ENCODE measurements at places on chromosomes 3 and 15.
A peak's percentile ranks its signal among the peaks of the same experiment; 100 is the strongest.

GRCh38 chr3:134201201-134202130 lies 49.2 kb downstream of the RYK start:
- DNase-seq: no peak

GRCh38 chr3:194139071-194139813 lies 3.3 kb downstream of the HES1 start:
- peak; percentile 48 for DNase-seq

DNA sequence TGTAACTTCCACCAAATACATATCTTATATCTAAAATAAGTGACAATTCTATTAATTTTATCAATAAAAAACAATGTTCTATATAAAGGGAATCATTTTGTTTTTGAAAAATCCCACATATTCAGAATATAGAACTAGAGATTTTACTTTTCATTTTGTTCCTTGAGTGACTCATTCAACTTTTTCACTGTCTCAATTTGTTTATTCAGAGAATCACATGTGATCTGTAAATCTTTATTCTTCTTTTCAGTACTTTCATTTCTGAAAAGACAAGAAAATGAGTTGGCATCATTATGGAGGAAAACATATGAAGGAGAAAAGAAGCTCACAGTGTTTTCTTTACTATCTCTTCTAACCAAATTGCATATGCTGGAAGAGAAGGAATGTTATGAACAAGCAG lies 35.0 kb downstream of the CIP2A start:
- DNase-seq: no peak

GRCh38 chr15:90015749-90016148 lies 14.6 kb downstream of the ZNF710 start:
- DNase-seq: no peak

DNA sequence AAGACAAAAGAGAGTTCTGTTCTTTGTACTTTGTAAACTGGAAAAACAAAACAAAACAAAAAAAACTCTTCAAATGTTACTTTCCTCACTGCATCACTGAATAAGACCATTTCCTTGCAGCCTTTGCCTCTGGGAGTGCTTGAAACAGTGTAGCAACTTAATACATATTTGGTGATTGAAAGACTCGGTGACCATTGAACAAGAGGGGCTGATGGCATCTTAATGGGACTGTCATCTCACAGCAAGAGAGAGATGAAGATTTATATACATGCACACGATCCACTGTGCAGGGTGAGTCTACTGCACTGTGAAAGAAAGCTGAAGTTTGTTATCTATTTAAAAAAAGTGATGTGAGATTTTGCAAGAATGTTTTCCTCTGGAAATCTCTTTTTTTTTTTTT lies 111.9 kb upstream of the KLHL25 start:
- no peak for DNase-seq

- no peak for DNase-seq
Observed at GRCh38 chr3:138846262-138846791, 11.6 kb upstream of the PIK3CB start.

DNA sequence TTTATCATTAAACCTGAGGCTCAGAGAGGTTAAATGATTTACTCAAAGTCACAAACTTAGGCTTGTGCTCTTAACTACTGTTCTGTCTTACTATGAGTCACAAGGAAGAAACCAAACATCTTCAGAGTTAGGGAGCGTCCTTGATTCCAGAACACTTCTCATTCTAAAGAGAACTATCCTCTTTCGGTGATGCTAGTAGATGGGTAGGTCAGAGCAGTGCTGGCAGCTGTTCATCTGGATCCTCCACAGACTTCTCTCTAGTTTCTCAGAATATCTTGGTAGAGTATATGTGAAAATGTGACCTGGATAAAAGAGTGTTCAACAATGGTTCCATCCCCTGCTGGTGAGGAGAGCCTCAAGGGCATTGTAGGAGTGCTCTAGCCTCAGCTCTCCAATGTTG lies 3.3 kb downstream of the ARL6IP5 start:
- no peak for DNase-seq

- no peak for DNase-seq
Observed at GRCh38 chr15:76418352-76419140, 82.0 kb downstream of the ISL2 start.

GRCh38 chr15:96254173-96254572 lies 76.3 kb upstream of the NR2F2 start:
- DNase-seq: no peak

DNA sequence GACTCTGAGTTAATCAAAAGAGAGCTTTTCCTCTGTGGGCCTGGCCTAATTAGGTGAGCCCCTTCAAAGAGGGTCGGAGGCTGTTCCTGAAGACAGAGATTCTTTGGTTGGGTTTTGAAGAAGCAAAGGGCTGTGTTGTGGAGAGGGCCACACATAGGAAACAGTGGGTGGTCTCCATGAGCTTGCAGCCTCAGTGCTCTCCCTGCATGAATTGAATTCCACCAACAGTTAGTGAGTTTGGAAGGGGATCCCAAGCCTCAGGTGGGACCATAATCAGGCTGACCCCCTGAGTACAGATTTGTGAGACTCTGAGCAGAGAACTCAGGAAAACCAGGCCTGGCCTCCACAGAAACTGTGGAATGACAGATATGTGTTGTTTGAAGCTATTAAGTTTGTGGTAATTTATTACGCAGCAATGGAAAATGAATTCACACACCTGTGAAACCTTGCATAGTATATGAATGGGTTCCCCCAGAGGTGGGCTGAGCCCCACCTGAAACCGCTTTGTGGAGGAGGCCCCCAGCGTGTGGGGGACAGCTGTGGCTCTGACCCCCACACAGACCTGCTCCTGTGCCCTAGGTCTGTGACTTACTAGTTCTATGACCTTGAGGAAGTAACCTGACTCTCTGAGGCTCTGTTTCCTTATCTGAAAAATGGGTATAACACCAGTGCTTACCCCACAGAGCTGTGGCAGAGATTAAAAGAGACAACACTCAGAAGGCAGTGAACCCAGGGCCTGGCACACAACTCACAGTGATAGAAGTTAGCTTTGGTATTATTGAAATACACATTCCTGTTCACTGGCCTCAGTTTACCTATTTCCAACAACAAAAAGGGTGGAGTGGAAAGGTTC lies 431.3 kb downstream of the FOXP1 start:
- no peak for DNase-seq

DNA sequence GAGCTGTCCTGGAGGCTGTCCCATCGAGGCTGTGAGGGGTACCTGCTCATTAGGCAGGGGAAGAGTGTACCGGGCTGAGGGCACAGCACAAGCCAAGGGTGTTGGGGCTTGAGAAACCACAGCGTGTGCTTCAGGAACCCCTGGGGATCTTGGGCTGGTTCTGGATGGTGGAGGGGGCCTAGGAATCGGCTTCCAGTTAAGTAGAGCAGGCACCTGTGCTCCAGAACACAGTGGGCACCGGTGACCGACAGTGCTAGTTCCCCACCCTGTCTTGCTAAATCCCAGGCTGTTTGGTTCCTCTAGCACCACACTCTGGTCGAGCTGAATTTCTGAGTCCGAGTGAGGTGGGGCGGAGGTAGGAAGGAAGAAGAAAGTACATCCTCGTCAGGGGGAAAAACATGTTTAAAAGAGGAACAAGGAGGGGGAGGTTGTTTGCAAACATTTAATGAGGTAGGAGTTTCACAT lies 29.1 kb downstream of the SLC6A6 start:
- DNase-seq: peak; percentile 71

GRCh38 chr15:26628879-26629529 lies 143.9 kb downstream of the GABRB3 start:
- DNase-seq: no peak

GRCh38 chr15:50134524-50135024 lies 15.5 kb upstream of the ATP8B4 start:
- DNase-seq: peak; percentile 78

DNA sequence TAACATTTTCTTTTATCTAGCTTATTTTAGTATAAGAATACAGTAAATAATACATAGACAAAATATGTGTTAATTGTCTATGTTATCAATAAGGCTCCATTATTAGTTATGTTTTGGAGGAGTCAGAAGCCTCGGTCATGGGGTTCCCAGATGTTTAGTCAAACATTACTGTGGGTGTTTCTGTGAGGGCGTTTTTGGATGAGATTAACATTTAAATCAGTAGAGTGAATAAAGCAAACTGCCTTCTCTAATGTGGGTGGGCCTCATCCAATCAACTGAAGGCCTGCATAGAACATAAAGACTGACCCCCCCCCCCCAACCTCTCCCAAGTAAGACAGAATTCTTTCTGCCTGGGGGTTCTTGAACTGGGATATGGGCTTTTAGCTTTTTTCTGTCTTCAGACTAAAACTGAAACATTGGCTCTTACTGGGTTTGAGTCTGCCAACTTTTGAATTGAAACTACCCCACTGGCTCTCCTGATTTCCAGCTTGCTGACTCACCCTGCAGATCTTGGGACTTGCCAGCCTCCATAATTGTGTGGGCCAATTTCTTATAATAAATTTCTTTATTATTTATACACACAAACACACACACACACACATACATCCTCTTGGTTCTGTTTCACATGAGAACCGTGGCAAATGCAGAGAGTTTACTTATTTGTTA lies 192.0 kb downstream of the TPRG1 start:
- DNase-seq: no peak

DNA sequence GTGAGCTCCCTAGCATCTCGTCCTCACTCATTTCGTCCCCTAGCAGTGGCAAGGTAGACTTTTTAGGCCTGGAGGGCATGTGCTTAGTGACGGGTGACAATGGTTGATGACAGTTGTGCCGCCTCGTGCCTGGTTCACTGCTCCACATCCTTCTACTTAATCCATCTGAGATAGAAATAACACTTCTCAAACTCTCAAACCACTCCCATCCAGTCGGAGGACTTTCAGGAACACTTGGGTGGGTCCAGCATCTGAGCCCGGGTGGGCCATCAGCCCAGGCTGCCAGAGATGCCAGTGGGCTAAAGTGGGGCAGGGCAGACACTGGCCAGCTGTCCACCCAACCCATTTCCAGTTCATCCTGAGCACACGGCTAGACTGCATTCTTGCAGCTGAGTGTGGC lies 79.7 kb upstream of the SMAD3 start:
- no peak for DNase-seq

- no peak for DNase-seq
Observed at GRCh38 chr3:132573797-132574211, 23.3 kb upstream of the ACKR4 start.

GRCh38 chr15:89613031-89613430 lies 37.8 kb downstream of the TICRR start:
- DNase-seq: no peak

DNA sequence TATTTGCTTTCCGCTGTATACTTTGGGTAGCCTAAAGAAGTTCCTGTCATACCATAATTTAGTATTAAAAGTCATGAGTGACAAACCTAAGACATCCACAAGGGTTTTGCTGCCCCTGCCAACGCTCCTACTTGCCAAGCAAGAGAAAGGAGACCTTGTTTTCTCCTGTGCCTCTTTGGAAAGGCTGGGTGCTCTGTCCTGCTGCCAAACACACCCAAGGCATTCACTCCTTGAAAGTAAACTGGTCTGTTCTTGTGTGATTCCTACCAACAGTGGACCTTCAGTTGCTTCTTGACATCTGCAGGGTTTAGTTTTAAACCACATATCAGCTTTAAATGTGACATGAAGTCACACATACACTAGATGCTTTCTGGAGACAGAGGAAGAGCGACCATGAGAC lies 295.4 kb downstream of the SLC9A9 start:
- DNase-seq: no peak

DNA sequence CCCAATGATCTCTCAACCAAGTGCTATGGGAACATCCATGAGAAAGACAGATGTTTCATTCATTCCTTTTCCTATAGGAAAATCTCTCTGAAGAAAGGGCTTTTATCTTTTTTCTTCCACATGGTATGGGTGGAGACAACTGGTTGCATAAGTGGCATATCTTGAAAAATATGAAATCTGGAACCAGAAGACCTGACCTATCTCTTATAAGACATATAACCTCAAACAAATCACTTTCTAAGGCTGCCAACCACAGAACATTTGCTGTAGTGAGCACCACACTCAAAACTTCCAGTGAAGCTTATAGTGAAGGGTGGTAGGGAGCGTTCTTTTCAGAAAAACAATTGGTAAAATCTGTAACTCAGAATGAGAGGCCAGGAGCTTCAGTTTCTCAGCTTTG lies 58.5 kb downstream of the SHQ1 start:
- no peak for DNase-seq

GRCh38 chr15:81013396-81013929 lies 12.7 kb downstream of the TLNRD1 start:
- DNase-seq: no peak

GRCh38 chr3:196047391-196048030 lies 34.4 kb downstream of the TFRC start:
- no peak for DNase-seq

DNA sequence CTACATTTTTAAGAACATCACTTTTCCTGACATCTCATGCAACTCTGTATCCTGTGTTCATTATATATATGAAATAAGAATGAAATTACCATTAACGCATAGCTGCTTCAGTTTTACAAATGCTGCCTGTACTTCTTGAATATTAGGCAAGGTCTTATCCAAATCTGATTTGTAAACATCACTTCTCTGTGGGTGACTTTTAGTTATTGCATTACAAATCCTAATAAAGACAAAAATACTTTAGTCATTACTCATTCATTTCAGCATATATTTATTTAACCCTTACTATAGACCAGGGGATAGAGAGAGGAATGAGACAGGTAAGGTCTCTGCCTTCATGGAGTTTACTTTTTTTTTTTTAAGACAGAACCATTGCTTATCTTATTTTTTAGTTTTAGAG lies 36.8 kb downstream of the MTMR10 start:
- no peak for DNase-seq

DNA sequence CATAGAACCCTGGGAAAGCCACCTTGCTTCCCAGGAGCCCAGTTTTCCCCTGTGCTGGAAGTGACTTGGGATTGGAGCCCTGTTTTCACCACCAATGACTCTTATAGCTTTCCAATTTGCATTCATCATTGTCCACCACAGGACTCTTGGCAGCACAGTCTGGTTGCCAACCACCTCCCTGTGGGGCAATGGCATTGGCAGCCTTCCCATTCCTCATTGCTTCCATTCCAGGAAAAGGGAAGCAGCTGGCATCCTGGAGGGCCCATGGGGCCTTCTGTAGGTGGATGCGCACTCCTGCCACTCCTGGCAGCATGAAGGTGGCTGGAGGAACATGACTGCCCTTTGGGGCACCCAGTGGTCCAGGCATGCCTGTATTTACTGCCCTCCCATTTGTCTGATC lies 57.7 kb downstream of the FEM1B start:
- DNase-seq: no peak

DNA sequence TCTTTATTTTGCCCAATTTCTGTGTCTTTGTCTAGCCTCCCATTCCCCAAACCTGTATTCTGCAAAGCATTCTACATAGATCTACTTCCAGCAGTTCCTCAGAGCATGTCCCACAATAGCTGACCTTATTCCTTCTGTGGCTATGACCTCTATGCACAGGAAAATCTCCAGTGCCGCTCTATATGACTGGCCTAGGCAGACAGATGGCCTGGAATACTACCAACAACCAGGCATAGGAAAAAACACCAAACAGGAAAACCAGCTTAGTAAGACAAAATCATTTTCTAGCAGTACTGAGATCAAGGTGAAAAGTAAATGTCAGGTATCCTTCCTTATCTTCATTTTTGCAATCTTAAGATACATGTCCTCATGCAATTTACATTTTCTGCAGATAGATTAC lies 1115.0 kb downstream of the IGSF11 start:
- DNase-seq: no peak

GRCh38 chr15:31263751-31264558 lies 62.7 kb upstream of the KLF13 start:
- DNase-seq: peak; percentile 86

- DNase-seq: no peak
Observed at GRCh38 chr15:56053046-56053400, 59.6 kb upstream of the NEDD4 start.

GRCh38 chr3:195160257-195160898 lies 110.6 kb downstream of the XXYLT1 start:
- DNase-seq: no peak

- DNase-seq: no peak
Observed at GRCh38 chr3:196835086-196835485, 32.6 kb upstream of the SENP5 start.

Measured in GDM1 (cell line).